Activated CD8-positive, alpha-beta memory T cell treated with anti-CD3 and anti-CD28 coated beads for 36 hours (primary cell): ENCODE measurements at places on chromosomes 6 and 20. TPM values are rescaled to one million over a fixed set of nuclear protein-coding genes. Genes with fewer than 3 reads are reported as not detected.

Gene RIMS1
- not detected for total RNA-seq

Gene CRISP3
- not detected for total RNA-seq

Gene ARFGEF3
- total RNA-seq: 0.46 TPM

Gene TRDN
- not detected for total RNA-seq

Gene TRIM10
- not detected for total RNA-seq
